AG08395 (cell line): ENCODE measurements at places on chromosomes 3 and 15.
A peak's percentile ranks its signal among the peaks of the same experiment; 100 is the strongest.

DNA sequence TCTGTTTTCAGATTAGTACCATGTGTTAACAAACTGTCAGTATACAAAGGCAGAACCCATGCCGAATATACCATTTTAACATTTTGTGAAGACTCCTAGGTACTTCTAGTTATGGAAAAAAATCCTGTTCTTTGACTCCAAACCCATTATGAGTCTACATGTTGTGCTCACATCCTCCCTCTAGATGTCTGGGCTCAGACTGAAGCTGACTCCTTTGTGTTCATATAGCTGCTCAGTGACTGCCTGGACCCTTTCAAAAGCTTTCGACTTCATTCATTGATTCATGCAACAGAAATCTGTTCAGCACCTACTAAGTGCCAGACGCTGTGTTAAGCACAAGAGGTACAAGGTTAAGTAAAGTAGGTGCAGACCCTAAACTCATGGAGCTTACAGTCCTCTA is 60.5 kb downstream of the MEGF11 start:
- DNase-seq, result no peak

GRCh38 chr3:57803647-57804081 is 47.6 kb downstream of the SLMAP start:
- peak; percentile 80 for DNase-seq

GRCh38 chr3:156793851-156794250 is 32.3 kb upstream of the LEKR1 start:
- no peak for DNase-seq

DNA sequence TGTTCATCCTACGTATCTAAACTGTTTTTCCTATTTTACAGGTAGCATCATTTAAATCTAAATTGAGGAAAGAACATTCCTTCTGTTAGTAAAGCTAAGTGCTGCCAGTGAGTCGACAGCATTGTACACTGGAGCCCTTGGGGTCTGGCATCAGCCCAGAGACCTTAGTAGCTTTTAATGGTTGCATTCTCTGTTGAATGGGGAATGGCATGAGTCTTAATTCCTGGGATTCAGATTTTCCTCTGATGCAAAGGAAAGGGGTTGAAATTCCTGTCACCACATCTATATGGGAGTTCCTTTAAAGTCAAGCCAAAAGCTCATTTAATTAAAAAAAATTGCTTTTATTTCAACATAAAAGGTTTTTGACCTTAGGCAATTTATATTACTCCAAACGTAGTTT is 148.4 kb upstream of the GBE1 start:
- no peak for DNase-seq

DNA sequence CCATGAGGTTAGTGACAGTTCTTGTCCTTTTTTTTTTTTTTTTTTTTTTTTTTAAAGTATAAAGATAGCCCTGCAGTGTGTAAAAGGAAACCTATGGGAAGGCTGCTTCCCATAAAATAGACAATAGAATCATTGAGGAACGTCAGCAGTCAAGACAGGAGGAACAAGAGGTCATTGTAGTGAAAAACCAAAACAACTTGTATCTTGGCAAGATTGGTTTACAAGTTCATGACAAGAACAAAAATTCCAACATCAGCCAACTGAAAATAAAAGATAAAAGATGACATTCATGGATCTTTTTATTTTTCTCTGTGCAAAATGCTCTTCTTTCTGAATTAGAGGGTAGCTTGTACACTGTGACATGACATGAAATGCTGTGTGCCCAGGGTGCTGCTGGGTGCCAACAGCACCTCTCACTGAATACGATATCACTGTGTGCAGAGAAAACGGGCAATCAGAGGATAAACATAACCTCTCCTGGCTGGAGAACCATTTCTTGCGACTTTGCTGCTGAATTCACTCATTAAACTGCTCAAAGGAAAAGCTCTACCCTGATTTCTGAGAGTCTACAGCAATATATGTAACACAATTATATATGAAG is 30.1 kb upstream of the IP6K2 start:
- no peak for DNase-seq

- DNase-seq, result no peak
Observed at GRCh38 chr3:96863129-96863740, 48.8 kb downstream of the EPHA6 start.

GRCh38 chr3:67384760-67385397 is 269.5 kb downstream of the SUCLG2 start:
- peak; percentile 41 for DNase-seq

GRCh38 chr3:119580067-119580760 is 922 bp downstream of the ADPRH start:
- DNase-seq, result peak; percentile 7

DNA sequence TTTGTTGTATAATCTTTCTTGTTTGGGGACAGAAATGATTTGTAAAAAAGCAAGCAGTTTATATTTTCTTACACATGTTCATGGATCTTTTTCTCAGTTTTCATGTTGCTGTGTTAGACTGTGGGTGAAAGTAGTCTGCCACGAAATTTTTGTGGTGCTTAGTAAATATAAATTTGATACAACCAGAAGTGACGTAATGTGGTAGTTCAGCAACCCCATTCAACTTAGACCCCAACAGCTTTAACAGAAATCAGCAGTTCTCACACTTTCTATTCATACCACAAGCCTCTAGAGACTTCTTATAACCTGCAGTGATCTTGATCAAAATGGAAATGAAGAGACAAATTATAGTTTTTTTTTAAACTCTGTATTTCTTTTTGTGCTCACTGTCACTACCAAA is 120.2 kb upstream of the IGSF10 start:
- no peak for DNase-seq
